ENCODE measurements at places on chromosomes 16 and 17.
A peak's percentile ranks its signal among the peaks of the same experiment; 100 is the strongest.

DNA sequence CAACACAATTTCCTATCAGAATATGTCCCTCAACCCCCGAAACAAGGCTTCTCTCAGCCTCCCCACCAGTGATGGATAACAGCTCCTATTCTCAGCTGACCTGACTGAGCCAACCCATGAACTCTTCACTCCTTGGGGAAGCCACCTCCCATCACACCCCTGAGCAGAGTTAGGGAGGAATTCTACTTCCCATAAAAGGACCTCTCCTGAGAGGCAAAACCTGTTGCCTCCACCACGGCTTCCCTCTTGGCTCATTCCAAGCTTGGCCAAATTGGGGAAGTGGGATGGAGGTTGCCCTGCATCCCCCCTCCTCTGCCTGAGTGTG, 5.7 kb upstream of the RASL10B start:
- no peak for DNase-seq

- no peak for DNase-seq
These were observed 19.7 kb downstream of the MOSMO start for GRCh38 chr16:22027633-22028032.

- no peak for DNase-seq
These were observed 29.2 kb downstream of the SNX20 start for GRCh38 chr16:50651835-50652438.

- no peak for DNase-seq
These were observed 142.3 kb upstream of the ZFHX3 start for GRCh38 chr16:73190256-73190655.

GRCh38 chr16:15960124-15960971, 10.9 kb downstream of the ABCC1 start:
- DNase-seq = no peak

GRCh38 chr16:82050909-82051357, 15.9 kb downstream of the HSD17B2 start:
- no peak for DNase-seq

- no peak for DNase-seq
These were observed 52.6 kb downstream of the RNF213 start for GRCh38 chr17:80313160-80313829.

- DNase-seq = no peak
These were observed 5.6 kb downstream of the POLG2 start for GRCh38 chr17:64491034-64491860.

- DNase-seq = no peak
These were observed 23.6 kb upstream of the ABR start for GRCh38 chr17:1203111-1203966.

- no peak for DNase-seq
These were observed 65.8 kb upstream of the ENDOV start for GRCh38 chr17:80349151-80349651.

GRCh38 chr17:61757168-61757567, 106.2 kb downstream of the BRIP1 start:
- DNase-seq = no peak

DNA sequence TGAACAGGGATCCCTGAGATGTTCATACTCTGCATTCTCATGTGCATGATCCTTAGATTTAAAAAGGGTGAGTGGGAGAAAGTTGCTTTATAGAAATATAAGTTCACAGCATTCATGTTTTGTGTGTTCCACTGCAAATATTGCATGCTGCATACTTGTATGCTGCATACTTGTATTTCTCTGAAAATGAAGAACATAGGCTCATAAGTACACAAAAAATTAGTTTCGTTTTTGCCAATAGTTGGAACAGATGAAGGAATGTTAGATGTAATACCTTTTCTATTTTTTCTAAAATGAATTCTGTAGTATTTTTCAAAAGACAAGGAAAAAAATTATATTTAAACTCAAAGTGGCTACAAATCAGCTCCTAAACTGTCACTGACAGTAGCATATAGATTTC, 79.0 kb downstream of the NFAT5 start:
- DNase-seq = no peak

DNA sequence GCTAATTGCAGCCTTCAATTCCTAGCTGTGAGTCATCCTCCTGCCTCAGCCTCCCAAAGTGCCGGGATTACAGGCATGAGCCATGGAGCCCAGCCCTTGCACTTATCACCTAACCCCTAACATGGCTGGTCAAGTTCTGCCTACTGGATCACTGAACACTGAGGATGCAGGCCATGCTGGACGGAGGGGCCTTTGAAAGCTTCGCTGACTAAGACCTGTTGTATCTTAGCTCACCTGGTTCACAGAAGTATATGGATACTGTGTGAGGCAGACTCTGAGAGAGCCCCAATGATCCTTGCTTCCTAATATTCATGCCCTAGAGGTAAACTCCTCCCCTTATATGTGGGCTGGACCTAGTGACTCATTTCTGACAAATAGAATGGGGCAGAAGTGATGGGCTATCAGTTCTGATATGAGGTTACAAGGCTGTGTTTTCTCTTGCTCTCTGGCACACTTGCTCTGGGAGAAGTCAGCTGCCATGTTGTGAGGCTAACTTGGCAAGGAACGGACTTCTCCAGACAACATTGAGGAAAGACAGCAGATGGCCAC, 11.7 kb upstream of the TMIGD1 start:
- no peak for DNase-seq

DNA sequence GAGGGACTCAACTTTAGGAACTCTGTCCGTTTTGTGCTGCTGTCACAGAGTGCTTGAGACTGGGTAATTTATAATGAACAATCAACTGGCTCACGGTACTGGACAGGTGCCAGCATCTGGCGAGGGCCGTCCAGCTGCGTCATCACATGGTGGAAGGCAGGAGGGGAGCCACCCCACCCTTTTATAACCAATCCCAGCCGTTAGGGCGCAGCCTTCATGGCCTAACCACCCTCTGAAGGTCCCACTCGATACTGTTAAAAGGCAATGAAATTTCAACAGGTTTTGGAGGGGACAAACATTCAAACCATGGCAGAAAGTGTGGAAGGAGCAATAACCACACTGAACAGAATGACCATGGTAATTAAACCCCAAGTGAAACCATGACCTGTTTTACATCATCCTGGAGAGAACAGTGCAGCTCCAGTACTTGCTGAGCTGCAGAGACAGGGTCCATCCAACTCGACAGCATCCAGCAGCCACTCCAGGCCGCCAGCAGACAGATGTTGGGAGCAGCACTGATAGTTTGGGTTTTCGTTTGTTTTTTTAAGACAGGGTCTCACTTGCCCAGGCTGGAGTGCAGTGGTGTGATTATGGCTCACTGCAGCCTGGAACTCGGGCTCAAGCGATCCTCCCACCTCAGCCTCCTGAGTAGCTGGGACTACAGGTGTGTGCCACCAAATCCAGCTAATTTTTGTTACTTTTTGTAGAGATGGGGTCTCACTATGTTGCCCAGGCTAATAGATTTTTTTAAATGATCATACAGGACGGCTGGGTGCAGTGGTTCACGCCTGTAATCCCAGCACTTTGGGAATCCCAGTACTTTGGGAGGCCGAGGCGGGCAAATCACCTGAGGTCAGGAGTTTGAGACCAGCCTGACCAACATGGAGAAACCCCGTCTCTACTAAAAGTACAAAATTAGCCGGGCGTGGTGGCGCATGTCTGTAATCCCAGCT, 11.0 kb downstream of the CHMP6 start:
- peak; percentile 37 for DNase-seq

GRCh38 chr17:67503184-67503583, 126.1 kb downstream of the PITPNC1 start:
- DNase-seq = no peak

DNA sequence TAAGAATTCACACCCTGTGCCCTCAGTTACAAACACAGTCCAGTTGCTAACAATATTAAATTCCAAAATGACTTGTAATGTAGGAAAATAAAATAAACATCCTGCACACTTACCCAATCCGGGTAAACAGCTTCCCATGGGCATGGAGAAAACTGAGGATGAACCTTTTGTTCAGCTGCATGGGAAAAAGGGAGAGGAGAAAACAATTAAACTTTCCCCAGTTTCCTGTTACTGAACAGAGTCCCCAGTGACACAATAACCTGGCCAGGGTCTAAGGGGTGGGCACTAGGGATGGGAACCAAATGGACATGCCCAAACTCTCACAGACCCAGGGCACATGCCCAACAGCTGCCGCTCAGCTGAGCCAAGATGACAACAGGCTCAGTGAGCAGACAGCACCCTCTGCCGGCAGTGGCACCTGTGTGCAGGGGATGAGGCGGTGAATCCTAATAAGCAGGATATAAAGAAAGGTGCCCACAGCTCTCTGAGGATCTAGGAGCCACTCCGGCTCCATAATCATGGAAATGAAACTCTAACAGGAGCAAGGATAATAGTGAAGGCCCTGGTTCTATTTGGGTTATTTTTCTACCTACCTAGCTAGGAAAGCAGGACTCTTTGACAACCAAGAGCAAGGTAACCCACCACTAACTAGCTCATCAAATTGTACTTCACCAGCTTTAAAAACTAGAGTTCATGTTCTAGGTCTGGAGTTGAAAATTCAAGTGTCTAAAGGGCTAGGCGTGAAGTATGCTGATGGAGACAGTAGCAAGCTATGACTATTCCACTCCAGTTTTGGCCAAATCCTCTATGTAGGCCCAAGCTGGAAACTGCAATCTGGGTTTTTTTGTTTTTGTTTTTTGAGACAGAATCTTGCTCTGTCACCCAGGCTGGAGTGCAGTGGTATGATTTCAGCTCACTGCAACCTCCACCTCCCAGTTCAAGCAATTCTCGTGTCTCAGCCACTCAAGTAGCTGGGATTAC, 58.8 kb downstream of the SMG6 start:
- peak; percentile 72 for DNase-seq

DNA sequence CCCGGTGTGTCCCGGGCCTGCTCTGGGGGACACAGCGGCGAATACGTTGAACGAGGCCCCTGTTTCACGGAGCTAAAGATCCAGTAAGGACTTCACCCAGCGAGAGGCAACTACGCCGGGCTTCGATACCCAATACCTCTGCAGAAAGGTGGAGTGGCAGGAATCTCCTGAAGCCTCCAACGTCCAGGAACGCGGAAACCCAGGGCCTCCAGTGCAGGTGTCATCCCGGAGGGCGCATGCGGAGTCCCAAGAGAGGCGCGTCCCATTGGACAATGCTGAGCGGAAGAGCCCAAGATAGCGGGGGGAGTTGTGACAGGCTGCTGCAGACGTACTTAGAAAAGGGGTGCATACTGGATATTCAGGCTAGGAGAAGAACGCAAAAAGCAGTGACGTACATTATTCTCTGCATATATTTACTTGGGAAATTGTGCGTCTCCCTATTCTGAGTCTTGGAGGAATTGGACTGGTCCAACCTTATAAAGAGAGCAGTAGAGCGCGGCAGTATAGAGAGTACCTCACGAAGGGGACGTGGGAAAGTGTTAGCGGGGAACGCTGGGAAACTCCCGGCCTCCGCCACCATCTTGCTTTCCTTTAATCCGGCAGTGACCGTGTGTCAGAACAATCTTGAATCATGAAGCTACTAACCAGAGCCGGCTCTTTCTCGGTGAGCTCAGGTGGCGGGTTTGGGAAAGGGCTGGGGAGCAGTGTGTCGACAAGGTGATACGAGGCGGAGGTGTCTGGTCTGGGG, at the start of gene UQCRC2:
Gene UQCRC2 (plus strand): TSS at position 569 of the 748 bp plus-strand sequence. CDS start 63 bp downstream, at position 632.
- peak; percentile 71 for DNase-seq

- no peak for DNase-seq
These were observed 4.6 kb upstream of the TMEM100 start for GRCh38 chr17:55727275-55727674.

- DNase-seq = no peak
These were observed 3.1 kb downstream of the GSG1L2 start for GRCh38 chr17:9818760-9819159.

- peak; percentile 95 for DNase-seq
These were observed 15.4 kb downstream of the TBX4 start for GRCh38 chr17:61467416-61468262.

DNA sequence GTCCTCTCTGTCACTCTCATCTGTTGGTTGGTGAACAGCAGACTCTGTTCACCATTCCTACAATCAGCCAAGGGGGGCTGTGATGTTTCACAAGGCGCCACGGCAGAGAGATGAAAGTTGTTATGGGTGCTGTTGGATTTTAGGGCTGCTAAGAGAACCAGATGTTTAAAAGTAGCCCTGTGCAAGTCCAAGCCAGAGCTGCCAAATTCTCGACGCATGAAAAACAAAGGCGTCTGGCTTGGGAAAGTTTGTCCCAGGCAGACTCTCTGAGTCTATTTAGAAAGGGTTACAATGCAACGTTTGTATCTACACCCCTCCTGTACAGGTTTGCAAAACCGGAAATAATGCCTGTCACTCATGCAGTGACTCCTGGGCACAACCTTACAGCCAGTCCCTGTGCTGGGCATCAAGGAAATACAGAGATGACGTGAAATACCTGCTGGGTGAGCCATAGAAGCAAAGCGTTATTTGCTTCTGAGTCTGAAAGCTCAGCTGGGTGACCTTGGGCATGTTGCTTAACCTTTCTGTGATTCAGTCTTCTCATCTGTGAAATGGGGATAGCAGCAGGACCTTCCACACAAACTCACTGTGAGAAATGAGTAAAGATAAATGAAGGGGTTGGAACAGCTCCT, 74.8 kb downstream of the XYLT1 start:
- DNase-seq = no peak

DNA sequence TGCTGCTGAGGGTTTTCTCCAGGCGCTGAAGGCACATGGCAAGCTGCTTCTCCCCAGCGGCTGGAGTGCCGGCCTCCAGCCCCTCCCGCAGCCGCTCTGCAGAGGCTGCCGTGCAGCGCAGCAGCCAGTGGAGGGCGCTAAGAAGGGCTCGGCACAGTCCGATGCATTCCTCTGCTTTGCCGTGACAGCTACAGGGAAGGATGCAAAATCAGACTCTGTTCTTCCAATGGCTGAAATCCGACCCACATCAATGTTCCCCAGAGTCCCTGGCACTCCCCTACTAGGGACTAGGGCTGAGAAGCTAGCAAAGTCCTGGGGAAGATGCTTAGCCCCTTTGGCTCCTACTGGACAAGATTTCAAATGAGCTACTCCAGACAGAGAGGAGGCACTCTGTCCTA, 19.0 kb downstream of the MED24 start:
- DNase-seq = peak; percentile 68

GRCh38 chr16:78530283-78530682, 430.8 kb downstream of the WWOX start:
- DNase-seq = no peak

- DNase-seq = no peak
These were observed 254.4 kb downstream of the PHKB start for GRCh38 chr16:47715442-47716083.

- peak; percentile 37 for DNase-seq
These were observed 14.2 kb downstream of the C16orf82 start for GRCh38 chr16:27080895-27081294.

GRCh38 chr17:1001640-1002411, 4.9 kb downstream of the TIMM22 start:
- DNase-seq = no peak

All from HuH-7.5 (cell line).